ENCODE measurements at places on chromosomes 3 and 15. TPM values are rescaled to one million over a fixed set of nuclear protein-coding genes. Genes with fewer than 3 reads are reported as not detected.

PRR23B gene
- total RNA-seq = not detected

- DNase-seq = no peak
These were observed 106.3 kb downstream of the CHDH start for GRCh38 chr3:53739966-53740365.

DNA sequence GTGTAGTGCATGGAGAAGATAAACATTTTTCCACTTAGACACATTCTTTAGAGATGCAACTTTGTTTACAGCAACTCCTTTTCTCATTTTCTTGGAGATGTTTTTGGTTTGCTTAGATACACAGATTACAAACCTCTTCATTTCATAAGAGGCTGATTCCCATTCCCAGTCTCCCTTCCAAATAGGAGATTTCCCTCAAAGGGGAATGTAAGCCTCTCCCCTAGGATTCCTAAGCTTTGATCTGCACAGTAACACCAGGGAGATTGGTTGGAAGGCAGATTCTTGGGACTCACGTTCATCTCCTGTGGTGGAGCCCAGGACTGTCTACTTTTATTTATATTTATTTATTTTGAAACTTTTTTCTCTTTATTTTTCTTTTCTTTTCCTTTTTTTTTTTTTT is 63.2 kb downstream of the MCTP2 start:
- no peak for DNase-seq

GRCh38 chr3:58952128-58952917 is 97.5 kb downstream of the CFAP20DC start:
- DNase-seq = no peak

GATA2 gene
- total RNA-seq = 18.6 TPM

DNA sequence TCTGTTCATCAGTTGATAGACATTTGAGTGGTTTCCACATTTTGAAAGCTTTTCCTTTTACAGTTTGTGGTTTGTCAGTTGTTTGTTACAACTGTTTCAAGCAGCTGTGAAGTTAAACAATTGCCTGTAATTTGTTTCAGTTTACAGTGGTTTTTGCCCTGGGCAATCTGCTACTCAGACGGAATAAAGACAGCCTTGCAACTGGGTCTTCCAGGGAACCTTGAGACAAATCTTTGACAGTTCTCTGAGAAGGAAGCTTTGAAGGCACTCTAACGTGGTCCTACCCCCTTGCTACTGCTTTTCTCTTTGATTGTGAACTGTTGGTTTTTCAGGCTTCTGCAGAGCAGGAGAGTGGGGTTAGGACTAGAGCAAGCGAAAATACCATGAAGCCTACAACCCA is 28.0 kb downstream of the LRRC28 start:
- no peak for DNase-seq

Measured in HCT116 (cell line).